Stimulated activated CD8-positive, alpha-beta memory T cell treated with anti-CD3 and anti-CD28 coated beads, Interleukin-4, amount 100 ng/mL, for 1 hour (primary cell): ENCODE measurements at places on chromosomes 7 and 10.

DNA sequence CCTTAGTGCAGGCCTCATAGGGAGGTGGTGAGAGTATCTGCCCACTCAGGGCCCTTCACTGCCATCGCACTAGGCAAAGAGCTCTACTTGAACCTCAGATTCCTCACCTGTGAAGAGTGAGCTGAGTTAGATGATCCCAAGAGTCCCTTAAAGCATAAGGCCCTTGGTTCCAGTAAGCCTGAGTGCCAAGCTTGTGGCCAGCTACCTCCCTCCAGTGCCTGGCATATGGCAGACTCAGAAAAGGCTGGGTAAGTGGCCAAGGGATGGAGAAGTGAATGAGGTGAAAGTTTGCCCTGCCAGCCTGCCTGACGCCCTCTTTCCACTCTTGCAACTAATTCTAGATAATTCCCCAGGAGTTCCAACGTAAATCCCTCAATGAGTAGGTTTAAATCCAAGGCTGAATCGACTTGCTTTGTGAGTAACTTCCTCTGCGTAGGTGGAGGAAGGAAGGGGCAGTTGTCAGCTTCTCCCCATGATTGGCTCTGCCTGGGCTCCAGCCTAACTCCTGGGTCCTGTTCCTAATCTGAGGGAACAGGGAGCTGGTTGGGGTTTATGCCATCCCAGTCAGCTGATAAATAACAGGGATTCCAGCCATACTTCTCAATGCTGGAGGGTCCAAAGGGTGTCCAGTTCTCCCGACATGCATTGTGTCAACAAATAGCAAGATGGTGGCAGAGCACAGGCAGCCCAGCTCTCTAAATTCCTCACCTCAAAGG is 14.2 kb downstream of the DUSP5 start:
- no peak for DNase-seq

GRCh38 chr7:111137296-111138192 is 46.6 kb downstream of the LRRN3 start:
- DNase-seq = no peak

GRCh38 chr7:132577206-132578049 is 1.2 kb upstream of the PLXNA4 start:
- no peak for DNase-seq

DNA sequence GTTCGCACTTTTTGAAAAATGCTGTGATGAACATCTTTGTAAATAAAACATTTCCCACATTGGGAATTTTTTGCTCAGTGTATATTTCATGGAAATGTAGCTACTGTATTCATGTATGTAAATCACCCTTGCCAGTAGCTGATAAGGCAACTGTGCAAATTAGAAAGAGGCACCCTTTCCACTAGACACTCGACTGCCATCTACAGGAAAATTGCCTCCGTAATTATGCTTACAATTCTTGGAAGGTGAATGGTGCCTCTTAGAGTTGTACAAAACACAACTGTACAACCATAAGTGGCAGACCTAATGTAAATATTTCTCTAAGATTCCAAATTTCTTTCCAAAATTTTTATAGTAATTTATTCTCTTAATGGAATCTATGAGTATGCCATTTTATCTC is 491.7 kb downstream of the CCSER2 start:
- DNase-seq = no peak

- no peak for DNase-seq
Measured at GRCh38 chr7:155709453-155709852, 65.0 kb downstream of the RBM33 start.

- no peak for DNase-seq
Measured at GRCh38 chr10:55242544-55242943, 441.5 kb upstream of the PCDH15 start.

- DNase-seq = no peak
Measured at GRCh38 chr10:121033366-121033765, 182.2 kb downstream of the WDR11 start.
